ENCODE measurements at places on chromosomes 12 and 14.

- no peak for DNase-seq
These were observed 101.5 kb upstream of the SLCO1C1 start for GRCh38 chr12:20593611-20594010.

DNA sequence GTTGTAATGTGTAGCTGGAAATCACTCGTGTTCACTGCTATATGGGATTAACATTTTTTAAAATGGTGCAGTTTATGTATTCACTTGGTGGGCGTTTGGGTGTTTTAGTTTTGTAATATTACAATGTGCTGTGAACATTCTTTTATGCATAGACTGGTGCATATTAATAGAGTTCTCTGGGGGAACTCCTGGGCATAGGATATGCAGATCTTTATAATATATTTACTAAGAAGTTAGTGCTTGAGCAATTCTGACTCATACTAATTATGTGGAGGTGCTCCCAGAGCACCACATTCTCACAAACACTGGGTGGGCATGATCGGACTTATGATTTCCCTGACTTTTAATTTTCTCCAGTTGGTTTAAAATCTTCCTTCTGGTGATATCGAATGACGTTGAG, 342.3 kb downstream of the PDZRN4 start:
- no peak for DNase-seq

DNA sequence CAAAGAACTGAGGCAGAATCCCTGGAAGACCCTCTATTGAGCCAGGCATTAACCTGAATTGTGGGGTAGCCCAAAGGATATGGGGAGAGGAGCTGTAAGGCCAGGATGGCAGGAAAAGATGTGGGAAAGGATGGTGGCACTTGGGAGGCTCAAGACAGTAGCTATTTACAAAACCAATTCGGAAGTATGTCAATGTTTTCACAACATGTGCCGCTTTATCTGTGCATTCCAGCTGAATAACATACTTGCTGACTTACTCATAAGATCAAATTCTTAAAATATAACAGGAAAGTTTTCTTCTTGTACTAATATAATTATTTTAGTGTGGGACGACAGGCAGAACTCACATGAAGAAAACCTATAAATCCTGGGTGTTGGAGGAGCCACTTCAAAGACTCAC, 10.6 kb downstream of the BBS10 start:
- no peak for DNase-seq

- DNase-seq, result no peak
These were observed 4.2 kb downstream of the MLXIP start for GRCh38 chr12:122082621-122083356.

- DNase-seq, result no peak
These were observed 12.8 kb downstream of the LRCOL1 start for GRCh38 chr12:132597333-132598316.

DNA sequence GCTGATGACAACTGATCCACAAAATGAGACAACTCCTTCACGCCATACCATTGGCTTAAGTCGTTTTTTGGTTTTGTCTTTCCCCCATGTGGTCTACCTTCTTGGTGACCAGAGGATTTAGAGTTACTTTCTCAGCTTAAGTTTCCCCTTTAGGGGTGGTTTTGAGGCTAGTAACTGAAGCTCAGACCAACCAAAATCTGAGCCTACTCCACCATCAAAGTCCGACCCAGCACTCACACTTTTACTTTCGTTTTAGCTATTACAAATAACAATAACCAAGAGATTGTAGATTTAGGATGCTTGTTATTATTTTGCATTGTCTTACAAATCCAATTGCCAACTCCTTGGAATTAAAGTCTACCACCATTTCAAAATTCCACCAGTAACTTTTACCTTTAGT, 130.6 kb upstream of the MDM1 start:
- no peak for DNase-seq

DNA sequence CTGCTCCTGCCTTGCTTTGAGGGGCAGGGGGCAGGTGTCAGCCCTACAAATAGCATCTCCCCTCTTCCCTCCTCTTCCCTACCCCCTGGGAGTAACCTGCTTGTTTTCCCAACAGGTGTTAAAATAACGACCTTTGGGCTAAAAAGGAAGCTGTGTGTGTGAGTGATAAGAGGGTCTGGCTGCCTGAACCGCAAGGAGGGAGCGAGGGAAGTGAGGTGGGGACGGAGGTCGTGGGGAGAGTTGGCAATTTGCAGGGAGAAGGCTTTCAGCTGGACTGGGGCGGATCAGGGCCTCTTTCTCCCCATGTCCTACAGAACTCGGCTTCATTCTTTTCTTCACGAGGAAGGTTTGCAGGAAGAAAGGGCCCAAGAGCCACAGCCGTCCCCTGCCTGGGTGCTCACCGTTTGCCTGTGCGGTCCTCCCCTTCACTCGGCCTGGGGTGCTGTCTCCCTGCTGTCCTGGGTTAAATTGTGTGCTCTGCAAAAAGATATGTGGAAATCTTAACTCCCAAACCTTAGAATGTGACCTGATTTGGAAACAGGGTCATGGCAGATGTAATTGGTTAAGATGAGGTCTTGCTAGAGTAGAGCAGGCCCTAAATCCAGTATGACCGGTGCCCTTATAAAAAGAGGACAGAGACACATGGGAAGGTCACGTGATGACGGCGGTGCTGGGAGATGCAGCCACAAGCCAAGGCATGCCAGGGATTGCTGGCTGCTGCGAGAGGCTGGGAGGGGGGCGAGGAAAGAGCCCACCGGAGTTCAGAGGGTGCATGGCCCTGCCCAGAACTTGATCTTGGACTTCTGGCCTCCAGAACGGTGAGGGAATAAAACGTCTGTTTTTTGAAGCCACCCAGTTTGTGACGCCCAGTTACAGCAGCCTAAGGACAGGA, 38.7 kb upstream of the NCOR2 start:
- DNase-seq, result no peak

DNA sequence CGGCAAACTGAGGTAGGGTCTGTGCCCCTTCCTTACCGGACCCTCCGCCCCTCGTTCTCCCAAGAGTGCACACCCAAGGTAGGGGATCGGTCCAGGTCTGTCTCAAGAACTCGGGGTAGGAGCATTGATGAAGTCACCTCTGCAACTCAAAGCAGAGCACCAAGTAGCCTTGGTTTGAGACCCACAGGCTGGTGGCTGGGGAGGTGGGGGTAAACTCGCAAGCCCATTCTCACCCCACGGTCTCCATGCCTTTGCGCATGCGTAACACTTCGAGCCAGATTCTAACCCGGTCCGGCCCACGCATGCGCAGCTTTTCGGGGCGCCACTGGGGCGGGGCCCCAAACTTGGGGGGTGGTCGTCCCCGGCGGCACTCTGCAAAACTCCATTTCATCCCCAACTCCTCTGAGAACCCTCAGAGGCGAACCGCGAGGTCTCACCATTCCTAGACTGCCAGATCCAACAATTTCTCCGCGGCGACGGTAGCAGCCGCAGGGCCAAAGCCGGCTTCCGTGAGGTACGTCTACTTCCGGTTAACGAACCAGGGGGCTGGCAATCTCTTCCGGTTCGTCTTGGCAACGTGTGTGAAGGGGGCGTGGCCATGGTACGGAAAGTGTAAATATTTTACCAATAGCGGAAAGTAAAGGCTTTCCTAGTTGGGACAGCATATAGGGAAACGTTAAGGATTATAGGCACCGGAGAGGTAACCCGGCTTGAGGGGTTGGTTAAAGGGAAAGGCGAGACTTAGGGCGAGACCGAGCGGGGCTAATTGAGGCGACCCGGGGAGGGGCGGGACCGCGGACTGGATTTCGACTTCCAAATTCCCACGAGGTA, at the start of gene MCRS1:
MCRS1 (minus strand) TSS at position 532 of the 831 bp plus-strand sequence. CDS start 1,411 bp downstream, outside the sequence.
- DNase-seq, result peak; percentile 80

All from stimulated activated CD8-positive, alpha-beta memory T cell treated with anti-CD3 and anti-CD28 coated beads, Interleukin-4, amount 100 ng/mL, for 4 hours (primary cell).